ENCODE measurements at places on chromosomes 3 and 15.
A peak's percentile ranks its signal among the peaks of the same experiment; 100 is the strongest.

DNA sequence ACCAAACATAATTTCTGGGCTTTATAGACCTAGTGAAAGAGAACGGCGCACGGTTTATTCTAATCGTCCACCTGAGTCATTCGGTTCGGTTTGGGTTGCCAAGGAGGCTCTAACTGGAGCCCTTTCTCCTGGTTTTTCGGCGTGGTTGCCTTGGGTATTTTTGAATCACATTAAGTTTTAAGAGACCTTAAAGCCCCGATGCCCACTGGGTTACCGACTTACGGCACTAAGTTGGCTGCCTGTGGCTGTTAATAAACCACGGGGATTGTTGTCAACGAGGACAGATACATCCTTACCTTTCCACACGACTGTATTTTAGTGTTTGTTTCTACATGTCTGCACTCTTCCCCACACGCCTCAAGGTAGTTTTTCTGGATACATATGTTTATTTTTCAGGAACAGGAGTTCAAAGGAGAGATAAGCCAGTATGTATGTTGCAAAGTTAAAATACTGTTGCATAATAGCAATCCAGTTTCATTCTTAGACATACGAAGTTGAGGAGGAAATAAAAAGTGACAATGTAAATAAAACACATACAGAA is 1.2 kb upstream of the ANP32A start:
- DNase-seq: no peak

- DNase-seq: no peak
Measured at GRCh38 chr3:141052201-141053069, 1.3 kb downstream of the SPSB4 start.

DNA sequence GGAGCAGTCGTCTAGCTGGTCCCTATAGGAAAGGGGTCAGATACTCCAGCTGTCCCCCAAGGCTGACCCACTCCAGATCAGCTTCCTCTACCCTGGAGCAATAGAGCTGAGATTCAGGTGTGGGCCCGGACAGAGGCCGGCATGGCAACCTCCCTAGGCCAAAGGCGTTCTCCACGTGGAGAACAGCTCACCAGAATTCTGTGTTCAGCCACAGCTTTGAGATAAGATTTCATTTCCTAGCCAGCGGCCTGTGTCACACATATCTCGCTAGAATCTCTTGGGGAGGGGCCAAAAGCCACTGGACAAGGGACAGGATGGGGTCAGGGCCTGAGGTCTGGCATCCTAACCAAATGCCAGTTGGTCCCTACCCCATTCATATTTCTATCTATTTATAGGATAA is 20.1 kb downstream of the SRGAP3 start:
- DNase-seq: no peak

- DNase-seq: no peak
Measured at GRCh38 chr15:64844576-64845145, 2.9 kb downstream of the PLEKHO2 start.

DNA sequence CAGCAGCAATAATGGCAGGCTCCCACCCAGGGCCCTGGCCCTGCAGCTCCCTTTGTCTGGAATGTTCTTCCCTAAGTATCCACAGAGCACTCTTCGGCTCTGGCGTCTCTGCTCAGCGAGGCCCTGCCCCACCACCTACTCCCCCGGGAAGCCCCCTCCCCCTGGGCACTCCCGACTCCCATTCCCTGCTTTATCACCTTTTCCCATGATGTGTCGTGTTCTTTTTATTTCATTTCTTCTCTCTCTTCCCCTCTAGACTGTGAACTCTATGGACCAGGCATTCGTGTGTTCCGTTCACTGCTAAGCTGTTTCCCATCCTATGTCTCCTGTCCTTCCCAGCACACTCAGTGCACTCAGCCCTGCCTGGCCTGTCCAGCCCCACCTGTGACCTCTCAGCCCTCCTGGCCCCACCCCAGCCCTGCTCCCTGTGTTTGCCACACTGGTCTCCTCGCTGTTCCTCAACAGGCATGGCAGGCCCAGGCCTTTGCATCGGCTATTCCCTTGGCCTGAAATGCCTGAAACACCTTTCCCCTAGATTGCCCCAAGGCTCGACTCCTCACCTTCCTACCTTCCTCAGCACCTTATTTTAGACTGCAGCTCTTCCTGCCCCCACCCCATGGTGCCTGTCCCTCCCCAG is 107.4 kb downstream of the TPRA1 start:
- DNase-seq: no peak

GRCh38 chr3:126245811-126246727 is 65.7 kb upstream of the ALDH1L1 start:
- DNase-seq: no peak

- DNase-seq: no peak
Measured at GRCh38 chr3:37862219-37862902, 681 bp downstream of the CTDSPL start.

GRCh38 chr15:44711743-44712345 is 527 bp downstream of the B2M start:
- DNase-seq: peak; percentile 50

DNA sequence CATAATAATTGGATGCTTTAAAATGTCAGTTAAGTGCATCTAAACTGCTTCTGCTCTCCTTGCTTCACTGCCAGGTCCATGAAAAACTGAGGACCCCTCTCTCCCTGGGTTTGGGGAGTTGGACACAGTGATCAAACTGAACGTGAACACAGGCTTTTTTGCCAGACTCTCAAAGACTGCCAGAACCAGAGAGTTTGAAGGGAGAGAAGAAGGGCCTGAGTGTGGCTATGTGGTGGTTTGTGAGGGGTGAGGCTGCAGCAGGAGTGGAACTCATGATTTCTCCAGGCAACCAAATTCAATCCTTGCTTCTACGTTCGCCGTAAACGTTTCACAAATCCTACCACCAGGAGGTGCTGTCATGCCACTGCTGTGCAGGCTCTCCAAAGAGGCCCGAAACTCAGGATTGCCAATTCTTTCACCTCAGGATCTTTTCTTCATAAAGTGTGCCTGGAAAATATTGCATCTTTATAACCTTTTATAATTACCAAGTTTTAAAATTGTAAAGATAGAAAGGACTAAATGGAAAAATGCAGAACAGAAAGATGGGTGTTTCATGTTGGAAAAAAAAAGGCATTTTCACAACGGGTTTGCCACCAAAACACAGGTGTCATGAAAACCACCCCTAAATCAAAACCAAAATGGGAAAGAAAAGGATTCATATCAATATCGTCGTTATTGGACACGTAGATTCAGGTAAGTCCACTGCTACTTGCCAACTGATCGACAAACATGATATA is 19.7 kb downstream of the TM4SF4 start:
- DNase-seq: no peak

GRCh38 chr15:68592054-68592453 is 13.3 kb downstream of the CORO2B start:
- DNase-seq: no peak

DNA sequence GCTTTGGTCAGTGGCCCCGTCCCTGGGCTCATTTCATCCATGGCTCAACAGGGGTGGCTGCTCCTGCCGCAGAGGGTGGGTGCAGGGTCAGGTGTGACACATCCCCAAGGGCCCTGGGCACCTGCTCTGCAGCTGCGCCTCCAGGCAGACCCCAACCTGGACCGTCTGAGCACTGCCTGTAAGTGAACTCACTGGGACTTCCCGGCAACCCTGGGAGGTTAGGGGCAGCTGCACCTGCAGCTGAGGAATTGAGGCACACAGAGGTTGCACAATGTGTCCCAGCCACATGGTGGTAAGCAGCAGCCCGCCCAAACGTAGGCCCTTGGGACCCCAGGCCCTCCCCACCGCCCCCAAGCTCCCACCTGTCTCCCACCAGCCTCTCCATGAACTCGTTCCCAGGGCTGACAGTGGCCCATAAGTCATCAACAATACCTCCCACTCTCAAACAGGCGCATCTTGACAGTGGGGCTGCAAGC is 55.1 kb downstream of the PLXNA1 start:
- no peak for DNase-seq

DNA sequence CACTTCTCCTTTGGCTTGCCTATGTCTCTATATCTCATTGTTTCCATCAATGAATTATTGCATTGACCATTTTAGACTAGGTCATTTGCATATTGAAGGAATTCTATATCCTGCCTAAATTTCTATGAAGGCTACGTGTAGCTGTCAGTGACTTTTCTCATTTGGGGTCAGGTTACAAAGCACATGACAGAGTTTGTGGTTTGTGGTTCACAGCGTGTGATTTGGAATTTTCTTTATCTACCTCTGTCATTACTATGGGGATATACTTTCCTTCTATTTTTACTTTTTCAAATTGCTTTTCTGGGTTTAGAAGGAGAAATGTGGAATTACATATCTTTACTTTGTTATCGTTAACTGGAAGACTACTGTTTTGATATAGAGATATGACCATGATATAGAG is 317.3 kb upstream of the CFAP20DC start:
- no peak for DNase-seq
